ENCODE measurements at places on chromosomes 16 and 17. TPM values are rescaled to one million over a fixed set of nuclear protein-coding genes. Genes with fewer than 3 reads are reported as not detected.
A peak's percentile ranks its signal among the peaks of the same experiment; 100 is the strongest.

DNA sequence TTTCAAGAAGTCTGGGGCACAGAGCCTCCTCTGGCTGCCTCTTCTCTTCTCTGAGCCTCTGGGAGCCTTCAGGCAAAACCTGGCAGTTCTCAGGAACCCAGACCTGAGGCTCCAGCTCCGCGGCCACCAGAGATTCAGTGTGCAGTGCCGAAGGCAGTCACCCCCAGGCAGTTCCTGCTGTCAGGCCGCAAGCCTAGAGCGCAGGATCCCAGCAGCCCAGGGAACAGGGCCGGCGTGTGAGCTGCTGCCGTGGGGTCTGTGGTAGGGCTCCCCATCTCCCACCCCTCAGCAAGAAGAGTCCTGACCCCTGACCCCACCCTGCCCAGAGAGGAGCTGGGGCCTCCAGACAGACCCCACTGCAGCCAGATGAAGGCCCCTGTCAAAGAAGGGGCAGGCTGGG is 78.2 kb downstream of the AMFR start:
- no peak for DNase-seq

GRCh38 chr17:82098939-82099763 is 1.1 kb upstream of the FASN start:
- DNase-seq = no peak

SYCE1L gene
- 7.4 TPM for total RNA-seq

GRCh38 chr16:25996052-25996451 is 304.3 kb downstream of the HS3ST4 start:
- no peak for DNase-seq

GRCh38 chr17:55962951-55963401 is 190.3 kb upstream of the ANKFN1 start:
- peak; percentile 62 for DNase-seq

- DNase-seq = no peak
Observed at GRCh38 chr16:73288520-73288919, 240.6 kb upstream of the ZFHX3 start.

KRT31 gene
- total RNA-seq = not detected

GRCh38 chr17:45394913-45395568 is 37.6 kb downstream of the ARHGAP27 start:
- DNase-seq = peak; percentile 54

GRCh38 chr16:80441935-80442334 is 98.9 kb upstream of the DYNLRB2 start:
- no peak for DNase-seq

DNA sequence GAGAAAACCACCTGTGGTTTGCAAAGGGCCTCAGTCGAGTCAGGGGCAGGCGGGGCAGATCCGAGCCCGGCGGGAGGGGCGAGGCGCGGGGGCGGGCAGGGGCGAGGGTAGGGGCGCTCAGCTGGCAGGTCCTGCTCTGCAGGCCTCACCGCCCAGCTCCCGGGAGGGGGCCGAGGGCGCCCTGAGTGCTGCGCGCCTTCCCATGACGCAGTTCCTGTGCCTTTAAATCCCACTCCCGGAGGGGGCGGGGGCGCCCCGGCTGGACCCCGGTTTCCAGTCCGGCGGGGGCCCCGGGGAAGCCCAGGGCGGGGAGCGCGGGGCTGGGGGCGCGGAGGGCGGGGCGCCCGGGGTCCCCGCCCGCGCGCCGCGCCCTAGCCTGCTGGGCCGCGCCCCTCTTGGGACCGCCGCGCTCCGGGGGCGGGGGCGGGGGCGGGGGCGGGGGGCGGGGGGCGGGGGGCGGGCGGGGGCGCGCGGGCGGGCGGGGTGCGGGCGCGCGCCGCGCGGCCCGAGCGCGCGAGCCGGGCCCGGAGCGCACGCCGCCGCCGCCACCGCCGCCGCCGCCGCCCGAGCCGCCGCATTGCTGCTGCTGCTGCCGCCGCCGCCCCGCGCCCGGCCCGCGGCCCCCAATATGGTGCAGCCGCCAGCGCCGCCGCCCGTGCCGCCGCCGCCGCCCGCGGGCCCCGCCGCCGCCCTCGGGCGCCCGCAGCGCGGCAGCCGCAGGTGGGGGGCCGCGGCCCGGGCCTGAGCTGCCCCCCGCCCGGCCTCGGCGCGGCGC is at the start of gene JPH3:
Gene JPH3, plus strand, starts transcription at position 508 of the 775 bp plus-strand sequence. CDS start 639 bp downstream, outside the sequence.
- no peak for DNase-seq

GRCh38 chr17:43341715-43342588 is 56.8 kb upstream of the ARL4D start:
- DNase-seq = no peak

PTX4 gene
- total RNA-seq = not detected

DNA sequence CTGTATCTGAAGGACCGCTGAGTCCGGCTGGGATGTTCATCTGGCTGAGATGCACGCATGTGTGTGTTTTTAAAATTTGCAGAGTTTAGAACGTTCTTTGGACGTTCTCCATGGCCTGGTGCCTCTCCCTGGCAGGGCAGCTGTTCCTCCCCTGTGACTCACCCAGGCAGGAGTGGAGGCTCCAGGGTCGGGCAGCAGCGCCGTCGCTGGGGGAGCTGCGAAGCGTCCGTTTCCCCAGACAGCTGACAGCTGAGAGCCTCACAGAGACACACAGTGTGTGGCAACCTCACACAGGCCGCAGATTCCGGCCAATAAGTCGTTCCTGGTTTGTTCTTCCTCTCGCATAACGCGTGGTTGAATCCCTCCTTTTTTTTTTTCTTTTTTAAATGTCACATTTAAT is 80.6 kb downstream of the OR1D5 start:
- peak; percentile 70 for DNase-seq

DNA sequence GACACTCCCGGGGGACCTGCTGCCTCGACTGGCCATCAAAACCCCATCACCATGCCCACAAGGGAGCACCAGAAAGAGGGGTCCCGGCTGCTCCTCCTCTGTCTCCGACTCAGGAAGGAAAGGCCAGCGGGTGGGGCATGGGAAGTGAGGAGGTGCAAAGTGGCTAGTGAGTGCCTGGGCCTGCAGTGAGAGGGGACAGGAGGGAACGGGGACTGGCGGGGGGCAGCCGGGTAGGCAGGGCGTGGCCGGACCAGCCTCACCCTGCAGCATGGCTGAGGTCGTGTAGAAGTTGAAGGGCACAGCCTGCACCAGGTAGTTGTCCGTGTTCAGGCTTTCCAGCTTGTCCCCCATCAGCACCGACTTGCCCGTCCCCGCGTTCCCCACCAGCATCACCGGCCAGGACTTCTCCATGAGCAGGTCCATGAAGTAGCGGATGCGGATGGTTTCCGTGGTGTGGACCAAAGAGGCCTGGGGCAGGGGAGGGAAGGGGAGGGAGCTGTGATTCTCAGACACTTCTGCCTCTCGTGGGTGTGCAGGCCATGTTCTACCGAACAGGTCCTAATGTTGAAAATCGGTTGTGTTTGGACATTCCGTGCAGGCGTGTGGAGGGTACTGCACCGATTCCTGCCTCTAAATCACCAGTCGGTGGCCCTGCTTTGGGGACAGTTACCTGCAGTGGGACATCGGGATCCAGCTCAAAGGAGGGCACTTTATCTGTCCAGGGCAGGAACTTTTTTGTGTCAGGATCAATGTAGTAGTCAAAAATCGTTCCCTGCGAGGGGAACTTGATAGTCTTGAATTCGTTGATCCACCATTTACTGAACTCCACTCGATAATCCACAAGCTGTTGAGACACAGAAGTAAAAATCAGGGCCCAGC is 91.7 kb downstream of the DNAH17 start:
- no peak for DNase-seq

DNA sequence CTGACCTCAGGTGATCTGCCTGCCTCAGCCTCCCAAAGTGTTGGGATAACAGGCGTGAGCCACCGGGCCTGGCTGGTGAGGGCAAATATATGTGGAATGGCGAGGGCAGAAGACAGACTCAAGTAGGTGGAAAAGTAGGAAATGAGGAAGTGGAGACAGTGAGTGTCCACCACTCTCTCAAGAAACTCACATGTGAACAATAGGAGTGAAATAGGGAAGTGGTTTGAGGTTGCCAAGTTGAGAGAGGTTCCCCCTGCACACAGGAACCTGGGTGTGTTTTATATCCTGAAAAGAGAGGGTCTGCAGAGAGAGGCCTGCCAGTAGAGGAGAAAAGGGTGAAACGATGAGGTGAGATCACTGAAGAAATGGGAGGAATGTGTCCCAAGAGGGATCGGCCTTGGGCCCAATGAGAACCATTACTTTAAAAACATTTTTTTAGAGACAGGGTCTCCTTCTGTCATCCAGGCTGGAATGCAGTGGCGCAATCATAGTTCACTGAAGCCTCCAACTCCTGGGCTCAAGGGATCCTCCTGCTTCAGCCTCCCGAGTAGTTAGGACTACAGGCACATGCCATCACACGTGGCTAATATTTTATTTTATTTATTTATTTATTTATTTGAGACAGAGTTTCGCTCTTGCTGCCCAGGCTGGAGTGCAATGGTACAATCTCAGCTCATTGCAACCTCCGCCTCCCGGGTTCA is 17.1 kb upstream of the CORO1A start:
- DNase-seq = no peak

TAC4 gene
- total RNA-seq = not detected

DNA sequence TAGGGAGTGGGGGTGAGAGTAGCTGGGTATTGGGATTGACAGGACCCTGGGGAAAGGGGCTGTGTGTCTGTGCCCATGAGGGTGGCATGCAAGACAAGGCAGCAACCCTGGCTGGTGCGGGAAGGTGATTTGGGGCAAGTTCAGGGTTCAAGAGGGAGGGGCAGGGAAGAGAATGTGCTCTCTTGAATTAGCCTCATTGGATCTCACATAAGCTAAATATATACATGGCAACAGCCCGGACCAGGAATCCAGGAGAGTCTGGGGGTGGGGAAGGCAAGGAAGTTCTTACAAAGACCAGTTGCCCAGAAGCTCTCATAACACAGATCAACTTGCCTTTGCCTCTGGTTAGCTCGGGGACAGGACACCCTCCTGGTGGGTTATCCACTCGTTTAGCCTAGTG is 73.3 kb downstream of the IRX3 start:
- no peak for DNase-seq

DNA sequence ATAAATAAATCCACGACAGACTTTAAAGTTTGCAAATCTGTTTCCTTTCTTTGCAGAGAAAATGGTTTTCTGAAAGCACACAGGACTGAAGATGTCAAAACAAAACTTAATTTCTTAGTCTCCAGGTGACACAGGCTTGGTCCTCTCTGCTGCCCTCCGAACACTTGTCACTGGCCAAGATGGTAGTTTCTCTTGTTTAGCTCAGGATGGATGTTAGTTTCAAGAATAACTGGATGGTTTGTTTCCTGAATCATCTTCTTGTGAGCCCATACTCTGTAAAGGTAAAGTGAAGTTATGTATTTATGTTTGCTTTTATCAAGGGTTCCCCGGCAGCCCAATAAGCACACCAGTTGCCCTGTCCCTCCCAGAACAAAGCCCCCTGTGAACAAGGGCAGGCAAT is 9.9 kb upstream of the FLCN start:
- no peak for DNase-seq

GRCh38 chr17:53950207-53950857 is 127.6 kb downstream of the KIF2B start:
- no peak for DNase-seq

CLEC18C gene
- total RNA-seq = 0.64 TPM

- no peak for DNase-seq
Observed at GRCh38 chr17:47652570-47652969, 2.9 kb downstream of the KPNB1 start.

STAT5A gene
- 19.8 TPM for total RNA-seq

GRCh38 chr16:1650131-1650530 is 27.9 kb upstream of the JPT2 start:
- no peak for DNase-seq

DNA sequence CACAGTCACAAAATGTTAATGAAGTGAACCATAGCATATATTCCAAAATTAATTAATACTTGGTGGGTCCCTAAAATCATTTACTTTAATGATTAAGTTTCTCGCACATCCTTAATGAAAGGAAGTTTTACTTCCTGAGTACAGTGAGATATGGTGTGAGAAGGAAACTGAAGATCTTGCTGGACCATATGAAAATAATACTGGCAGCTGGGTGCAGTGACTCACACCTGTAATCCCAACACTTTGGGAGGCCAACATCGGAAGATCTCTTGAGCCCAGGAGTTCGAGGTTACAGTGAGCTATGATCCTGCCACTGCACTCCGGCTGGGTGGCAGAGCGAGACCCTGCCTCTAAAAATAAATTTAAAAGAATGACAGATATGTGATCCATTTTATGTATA is 62.5 kb downstream of the ABCA8 start:
- DNase-seq = no peak

CFAP97D1 gene
- not detected for total RNA-seq

C1QTNF1 gene
- 14.6 TPM for total RNA-seq

SLC13A5 gene
- not detected for total RNA-seq

DNA sequence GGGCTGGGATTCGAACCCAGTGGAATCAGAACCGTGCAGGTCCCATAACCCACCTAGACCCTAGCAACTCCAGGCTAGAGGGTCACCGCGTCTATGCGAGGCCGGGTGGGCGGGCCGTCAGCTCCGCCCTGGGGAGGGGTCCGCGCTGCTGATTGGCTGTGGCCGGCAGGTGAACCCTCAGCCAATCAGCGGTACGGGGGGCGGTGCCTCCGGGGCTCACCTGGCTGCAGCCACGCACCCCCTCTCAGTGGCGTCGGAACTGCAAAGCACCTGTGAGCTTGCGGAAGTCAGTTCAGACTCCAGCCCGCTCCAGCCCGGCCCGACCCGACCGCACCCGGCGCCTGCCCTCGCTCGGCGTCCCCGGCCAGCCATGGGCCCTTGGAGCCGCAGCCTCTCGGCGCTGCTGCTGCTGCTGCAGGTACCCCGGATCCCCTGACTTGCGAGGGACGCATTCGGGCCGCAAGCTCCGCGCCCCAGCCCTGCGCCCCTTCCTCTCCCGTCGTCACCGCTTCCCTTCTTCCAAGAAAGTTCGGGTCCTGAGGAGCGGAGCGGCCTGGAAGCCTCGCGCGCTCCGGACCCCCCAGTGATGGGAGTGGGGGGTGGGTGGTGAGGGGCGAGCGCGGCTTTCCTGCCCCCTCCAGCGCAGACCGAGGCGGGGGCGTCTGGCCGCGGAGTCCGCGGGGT is at the start of gene CDH1:
Gene CDH1, plus strand, starts transcription at position 247 of the 684 bp plus-strand sequence. Its CDS starts 124 bp downstream, at position 371.
- DNase-seq = peak; percentile 96

KRT28 gene
- not detected for total RNA-seq

FOXL1 gene
- 4.2 TPM for total RNA-seq

NRN1L gene
- total RNA-seq = 0.67 TPM

SPHK1 gene
- total RNA-seq = 4.2 TPM

PRAC2 gene
- 11.7 TPM for total RNA-seq

- DNase-seq = no peak
Observed at GRCh38 chr17:49659661-49660382, 18.1 kb downstream of the SPOP start.

GRCh38 chr17:80264205-80265075 is 3.8 kb downstream of the RNF213 start:
- DNase-seq = peak; percentile 49

SPEM1 gene
- total RNA-seq = not detected

DNA sequence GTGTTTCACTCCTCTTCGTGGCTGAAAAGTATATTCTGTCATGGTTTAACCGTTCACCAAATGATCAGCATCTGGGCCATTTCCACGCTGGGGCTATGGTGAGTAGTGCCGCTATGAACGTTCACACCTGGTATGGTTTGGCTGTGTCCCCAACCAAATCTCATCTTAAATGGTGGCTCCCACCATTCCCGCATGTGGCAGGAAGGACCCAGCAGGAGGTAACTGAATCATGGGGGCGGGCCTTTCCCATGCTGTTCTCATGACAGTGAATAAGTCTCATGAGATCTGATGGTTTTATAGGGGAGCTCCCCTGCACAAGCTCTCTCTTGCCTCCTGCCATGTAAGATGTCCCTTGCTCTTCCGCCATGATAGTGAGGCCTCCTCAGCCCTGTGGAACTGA is 45.7 kb upstream of the ZNF469 start:
- DNase-seq = no peak

TMEM220 gene
- 10.5 TPM for total RNA-seq

- DNase-seq = no peak
Observed at GRCh38 chr16:19940195-19940594, 55.5 kb upstream of the GPRC5B start.

All from left colon (tissue), 2 donors.